ENCODE measurements at places on chromosomes 11 and 22.

DNA sequence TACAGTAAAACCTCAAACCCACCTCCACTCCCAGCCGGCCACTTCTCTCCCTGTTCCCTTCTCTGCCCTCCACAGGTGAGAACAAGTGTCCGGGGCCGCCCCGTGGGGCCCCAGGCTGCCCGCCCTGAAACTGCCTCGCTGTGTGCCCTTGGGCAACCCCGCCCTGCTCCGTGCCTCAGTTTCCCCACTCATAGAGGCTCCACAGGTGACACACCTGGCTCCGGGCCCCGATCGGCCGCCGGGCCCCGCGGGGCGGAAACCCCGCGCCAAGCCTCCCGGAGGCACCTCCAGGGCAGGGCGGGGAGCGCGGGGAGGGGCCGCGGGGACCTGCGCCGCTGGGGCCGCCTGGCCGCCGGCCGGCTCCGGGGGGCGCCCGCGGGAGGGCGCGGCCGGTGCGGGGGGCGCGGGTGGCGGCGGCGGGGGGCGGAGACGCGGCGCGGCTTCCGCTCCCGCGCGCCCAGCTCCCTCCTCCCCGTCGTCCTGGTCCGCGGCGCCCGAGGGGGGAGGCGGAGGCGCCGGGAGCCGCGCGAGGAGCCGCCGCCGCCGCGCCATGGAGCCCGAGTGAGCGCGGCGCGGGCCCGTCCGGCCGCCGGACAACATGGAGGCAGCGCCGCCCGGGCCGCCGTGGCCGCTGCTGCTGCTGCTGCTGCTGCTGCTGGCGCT, at the start of gene LRP5:
Gene LRP5, plus strand, starts transcription at position 475 of the 663 bp plus-strand sequence. Its CDS starts 124 bp downstream, at position 599.
- no peak for DNase-seq

- peak; percentile 83 for DNase-seq
Measured at GRCh38 chr11:12692229-12693075, 18.2 kb downstream of the TEAD1 start.

DNA sequence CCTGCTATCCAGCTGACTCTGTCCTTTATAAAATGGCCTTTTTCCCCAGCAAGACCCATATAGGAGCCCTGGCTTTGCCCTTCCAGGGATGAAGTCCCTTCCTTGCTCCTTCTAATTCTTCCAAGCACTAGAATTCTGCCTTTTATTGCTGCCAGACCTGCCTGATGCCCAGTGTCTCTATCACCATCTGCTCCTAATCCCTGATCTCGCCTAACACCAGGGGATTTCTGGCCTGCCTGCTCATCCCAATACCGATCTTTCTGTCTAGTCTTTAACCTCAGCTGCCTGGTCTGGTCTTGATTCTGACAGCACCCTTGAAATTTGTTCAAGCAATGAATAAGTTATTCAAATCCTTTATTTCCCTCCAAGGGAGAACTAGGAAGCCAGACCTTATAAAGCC, 150.2 kb downstream of the SPON1 start:
- DNase-seq = no peak

DNA sequence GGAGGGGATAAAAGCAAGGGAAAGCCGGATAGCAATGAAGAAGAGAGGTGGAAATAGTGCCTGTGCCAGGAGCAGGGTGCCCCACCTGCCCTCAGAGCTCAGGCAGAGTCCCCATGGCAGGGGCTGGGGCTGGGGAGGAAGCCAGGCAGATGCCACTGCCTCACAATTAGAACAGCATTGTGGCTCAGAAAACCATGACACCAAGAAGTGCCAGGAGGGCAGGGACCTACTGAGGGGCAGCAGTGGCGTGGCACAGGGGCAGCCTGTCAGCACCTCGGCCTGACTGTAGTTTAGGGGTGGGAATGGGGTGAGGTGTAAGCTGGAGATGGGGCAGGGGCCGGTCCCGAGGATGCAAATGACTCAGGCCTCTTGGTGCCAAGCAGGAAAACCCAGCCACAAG, 532.1 kb upstream of the B3GAT1 start:
- no peak for DNase-seq

- DNase-seq = no peak
Measured at GRCh38 chr22:29480512-29481264, 670 bp downstream of the NEFH start.

DNA sequence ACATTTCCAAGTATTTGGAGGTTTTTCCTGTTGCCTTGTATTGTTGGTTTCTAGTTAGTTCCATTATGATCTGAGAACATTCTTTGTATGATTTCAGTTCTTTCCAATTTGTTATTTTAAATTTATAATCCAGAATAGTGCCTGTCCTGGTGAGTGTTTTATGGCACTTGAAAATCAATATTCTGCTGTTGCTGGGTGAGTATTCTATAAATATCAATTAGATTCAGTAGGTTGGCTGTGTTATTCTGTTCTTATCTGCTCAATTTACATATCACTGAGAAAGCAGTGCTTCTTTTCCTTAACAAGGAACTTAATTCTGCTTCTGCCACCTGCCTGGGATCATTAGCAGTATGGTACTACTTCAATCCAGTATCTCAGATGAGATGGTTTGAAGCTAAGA, 123.5 kb downstream of the SNX19 start:
- DNase-seq = no peak

DNA sequence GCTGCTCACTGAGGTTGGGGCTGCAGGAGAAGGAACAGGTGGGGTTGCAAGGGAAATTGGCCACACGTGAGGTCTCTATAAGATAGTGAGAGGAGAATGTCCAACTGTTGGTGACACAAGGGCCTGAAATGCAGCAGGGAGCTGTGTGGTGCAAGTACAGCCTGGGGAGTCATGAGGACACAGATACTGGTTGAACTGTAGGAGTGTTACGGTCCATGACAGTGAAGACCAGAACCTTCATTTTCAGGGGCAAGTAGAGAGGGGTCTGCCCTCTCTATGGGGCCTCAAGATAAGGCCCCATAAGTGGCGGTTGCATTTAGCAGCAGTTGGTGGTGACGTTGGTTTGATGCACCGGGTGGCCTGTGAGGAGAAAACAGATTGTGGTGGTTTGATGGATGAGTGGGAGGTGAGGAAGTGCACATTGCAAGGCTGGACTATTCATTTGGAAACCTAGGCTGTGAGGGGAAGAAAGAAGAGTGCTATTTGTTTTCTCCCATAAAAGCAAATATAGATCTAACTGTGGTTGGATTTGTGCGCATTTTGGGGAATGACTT, 39.4 kb downstream of the MICAL2 start:
- DNase-seq = no peak

- DNase-seq = no peak
Measured at GRCh38 chr11:11504071-11504470, 117.7 kb downstream of the GALNT18 start.

DNA sequence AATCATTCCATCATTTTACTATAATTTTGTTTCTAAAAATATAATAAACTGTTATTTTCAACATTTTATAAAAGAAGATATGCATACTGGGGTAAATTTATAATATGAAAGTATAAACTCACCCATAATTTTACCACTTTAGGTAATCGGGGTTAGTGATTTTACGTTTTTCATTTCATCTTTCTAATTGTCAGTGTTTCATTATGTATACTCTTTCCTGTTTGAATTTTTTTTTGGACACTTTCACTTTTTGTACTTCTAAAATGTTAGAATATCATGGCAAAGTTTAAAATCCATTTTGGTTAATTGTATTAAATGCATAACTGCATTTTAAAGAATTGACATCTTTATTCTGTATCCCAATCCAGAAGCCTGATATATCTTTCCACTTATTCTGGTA, 115.8 kb downstream of the METTL15 start:
- no peak for DNase-seq

DNA sequence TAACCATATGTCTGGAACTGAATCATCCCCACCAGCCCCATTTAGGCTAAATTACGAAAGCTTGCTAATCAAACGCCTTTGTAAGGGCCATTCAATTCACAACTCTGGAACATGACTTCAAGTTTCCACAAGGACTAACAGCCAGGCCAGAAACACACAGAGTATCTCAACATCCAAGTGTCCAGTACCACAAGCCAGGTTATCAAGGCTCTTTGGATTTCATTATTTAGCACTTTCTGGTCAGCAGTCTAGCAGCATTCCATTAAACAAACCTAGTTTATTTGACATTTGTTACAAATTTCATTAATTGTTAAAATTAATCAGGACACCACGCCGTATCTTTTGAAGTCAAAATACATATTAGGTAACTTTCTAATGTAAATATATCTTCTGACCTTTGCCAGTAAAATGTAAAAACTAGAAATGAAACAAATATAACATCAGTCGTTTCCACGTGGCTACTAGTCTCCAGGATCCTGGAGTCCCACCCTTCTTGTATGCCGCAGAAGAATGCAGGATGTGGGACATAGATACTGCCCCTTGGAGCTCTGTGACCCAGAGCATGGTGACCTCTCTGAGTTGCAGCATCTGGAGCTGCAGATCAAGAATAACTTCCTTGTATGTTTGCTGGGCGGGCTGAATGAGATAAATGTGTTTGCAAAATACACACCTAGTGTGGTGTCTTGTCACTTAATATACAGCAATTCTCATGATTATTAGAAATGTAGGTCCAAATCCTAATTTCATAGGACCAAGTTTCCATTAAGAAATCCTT, 64.7 kb downstream of the MPPED2 start:
- no peak for DNase-seq

GRCh38 chr11:76910620-76911414, 50.1 kb downstream of the ACER3 start:
- no peak for DNase-seq

GRCh38 chr11:114130629-114131277, 71.2 kb downstream of the ZBTB16 start:
- DNase-seq = no peak

GRCh38 chr22:30483169-30483568, 11.4 kb upstream of the SEC14L3 start:
- DNase-seq = no peak

- no peak for DNase-seq
Measured at GRCh38 chr11:58617976-58618557, 4.4 kb upstream of the CNTF start.

DNA sequence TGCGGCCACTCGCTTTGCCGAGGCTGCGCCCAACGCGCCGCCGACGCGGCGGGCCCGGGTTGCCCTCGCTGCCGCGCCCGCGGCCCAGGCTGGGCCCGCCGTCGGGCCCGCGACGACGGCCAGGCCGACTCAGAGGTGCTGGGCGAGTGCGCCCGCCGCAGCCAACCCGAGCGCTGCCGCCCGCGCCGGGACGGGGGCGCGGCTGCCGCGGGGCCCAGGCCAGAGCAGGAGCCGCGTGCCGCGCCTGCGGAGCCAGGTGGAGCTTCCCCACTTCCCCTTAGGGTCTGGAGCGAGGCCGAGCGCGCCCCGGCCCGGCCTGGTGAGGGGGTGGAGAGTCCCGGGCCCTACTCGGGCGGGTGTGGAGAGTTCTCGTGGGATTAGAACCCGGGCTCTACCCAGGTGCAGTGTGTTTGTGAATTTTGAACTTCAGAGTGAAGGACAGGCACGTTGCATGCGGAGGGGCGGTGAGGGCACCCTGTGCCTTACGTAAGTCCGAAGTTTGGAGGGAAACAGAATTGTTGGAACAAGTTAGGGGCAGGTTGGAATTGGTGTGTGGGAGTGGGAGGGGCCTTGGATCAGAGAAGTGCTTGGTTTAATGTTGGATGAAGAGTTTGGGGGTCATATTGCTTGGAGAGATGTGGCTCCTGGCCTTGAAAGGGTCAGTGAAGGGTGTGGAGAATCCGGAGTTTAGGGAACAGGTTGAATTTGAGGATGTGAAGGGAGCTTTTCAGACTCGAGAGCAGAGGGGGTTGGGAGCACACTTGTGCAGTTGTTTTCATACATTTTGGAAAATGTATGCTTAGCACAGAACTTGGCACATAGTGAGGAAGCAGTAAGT, 697 bp downstream of the RNF169 start:
- DNase-seq = no peak

GRCh38 chr11:131353766-131354165, 16.6 kb upstream of the NTM start:
- no peak for DNase-seq

- DNase-seq = no peak
Measured at GRCh38 chr22:37746366-37747079, 49.7 kb downstream of the TRIOBP start.

- no peak for DNase-seq
Measured at GRCh38 chr22:43238526-43239006, 51.6 kb upstream of the TTLL12 start.

- DNase-seq = peak; percentile 96
Measured at GRCh38 chr11:27209562-27210005, 153.4 kb downstream of the CCDC34 start.

- no peak for DNase-seq
Measured at GRCh38 chr11:119763071-119763728, 34.2 kb upstream of the NECTIN1 start.

GRCh38 chr11:77036398-77036797, 2.2 kb downstream of the B3GNT6 start:
- DNase-seq = no peak

DNA sequence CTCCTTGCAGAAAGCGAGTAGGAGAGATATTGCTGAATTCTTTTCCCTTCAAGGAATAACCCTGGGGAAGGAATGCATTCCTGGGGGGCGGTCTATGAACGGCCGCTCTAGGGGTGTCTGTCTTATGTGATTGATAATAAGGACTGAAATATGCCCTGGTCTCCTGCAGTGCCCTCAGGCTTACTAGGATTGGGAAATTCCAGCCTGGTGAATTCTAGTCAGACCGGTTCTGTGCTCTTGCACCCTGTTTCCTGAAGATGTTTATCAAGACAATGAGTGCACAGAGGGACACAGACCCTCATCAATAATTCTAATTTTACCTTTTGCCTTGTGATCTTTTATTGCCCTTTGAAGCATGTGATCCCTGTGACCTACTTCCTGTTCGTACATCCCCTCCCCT, 140.7 kb downstream of the LUZP2 start:
- no peak for DNase-seq

- DNase-seq = no peak
Measured at GRCh38 chr11:39641751-39642150, 1817.7 kb downstream of the LRRC4C start.

GRCh38 chr11:29280452-29280851, 736.4 kb downstream of the KCNA4 start:
- DNase-seq = peak; percentile 46
